Stimulated activated CD4-positive, alpha-beta T cell treated with anti-CD3 and anti-CD28 coated beads, Interleukin-1b, Interleukin-23, amount 100 ng/mL, for 1 hour (primary cell): ENCODE measurements at places on chromosomes 1 and 21.

DNA sequence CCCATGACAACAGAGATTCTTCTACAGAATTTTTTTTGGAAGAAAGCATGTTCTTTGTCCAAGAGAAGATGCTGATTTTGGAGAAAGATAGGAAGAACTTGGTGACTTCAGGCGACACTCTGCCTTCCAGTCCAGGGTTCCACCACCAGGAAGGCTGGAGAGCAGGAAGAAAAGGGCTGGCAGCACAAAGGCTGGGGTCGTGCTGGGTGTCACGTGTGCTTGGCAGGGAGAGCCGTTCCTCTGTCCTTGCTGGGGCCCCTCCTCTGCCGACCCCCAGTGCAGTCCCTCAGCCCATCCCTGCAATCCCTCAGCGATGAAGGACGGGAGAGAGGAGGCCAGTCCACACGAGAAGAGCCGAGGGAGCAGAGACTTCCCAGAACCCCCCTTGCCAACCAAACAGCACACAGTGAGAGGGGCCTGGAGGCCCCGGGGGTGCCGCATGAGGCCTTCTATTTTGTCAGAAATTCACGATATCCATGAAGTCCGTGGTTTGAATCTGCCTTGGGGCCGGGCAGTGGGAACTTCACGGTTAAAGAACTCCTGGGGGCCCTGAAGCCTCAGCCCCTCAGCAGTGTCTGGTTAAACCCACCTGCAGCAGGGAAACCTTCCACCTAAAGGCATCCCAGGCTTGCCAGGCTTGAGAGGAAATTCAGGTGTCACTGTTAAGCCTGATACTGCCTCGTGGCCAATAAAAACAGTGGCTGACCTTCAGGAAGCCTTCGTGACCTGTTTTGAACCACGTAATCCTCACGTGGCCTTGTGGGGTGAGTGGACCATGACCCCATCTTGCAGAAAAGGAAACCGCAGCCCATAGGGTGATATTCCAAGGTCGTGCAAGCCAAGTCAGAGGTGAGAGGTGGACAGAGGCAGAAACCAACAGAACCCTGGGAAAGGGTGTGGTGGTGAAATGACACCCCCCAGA, 3.4 kb downstream of the KRTAP10-12 start:
- no peak for DNase-seq

DNA sequence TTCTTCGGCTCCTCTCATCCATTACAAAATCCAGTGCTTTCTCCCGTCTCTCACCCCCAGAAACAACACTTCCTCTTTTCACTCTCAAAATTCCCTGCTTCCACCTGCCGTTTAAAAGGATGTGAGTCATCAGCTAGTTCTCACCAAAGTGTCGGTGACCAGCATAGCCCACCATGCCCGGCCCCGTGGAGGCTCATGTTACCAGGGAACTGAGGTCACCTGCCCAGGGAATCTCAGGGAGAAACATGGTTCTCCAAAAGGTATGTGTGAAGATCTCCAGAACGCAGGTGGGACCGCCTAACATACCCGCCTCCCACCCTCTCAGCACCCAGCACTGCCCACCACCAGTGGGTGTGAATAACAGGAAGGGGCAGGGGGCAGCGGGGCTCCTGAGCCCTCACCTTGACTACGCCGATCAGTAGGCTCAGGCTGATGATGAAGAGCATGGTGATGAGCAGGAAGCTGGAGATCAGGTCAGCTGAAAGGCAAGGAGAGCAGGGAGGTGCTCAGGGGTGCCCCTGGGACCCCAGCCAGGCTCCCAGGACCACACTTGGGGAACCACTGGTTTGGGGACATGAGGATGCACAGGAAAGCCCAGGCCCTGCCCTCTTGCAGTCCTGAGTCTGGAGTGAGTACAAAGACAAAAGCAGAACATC, 16.2 kb downstream of the LAPTM5 start:
- no peak for DNase-seq

- DNase-seq = no peak
Measured at GRCh38 chr1:238628110-238628509, 737.4 kb upstream of the ZP4 start.

- DNase-seq = no peak
Measured at GRCh38 chr1:22953740-22954141, 18.9 kb downstream of the LACTBL1 start.

DNA sequence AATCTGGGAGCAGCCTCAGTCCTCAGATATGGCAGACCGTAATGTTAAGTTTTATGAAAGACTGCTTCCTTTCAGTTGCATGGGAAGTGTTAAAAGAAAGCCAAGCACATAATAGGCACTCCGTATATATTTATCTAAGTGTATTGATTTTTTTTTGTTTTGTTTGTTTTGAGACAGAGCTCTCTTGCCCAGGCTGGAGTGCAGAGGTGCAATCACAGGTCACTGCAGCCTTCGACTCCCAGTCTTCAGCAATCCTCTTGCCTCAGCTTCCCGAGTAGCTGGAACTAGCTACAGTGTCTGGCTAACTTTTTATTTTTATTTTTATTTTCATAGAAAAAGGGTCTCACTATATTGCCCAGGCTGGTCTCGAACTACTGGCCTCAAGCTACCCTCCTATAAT, 341.8 kb downstream of the USH2A start:
- DNase-seq = no peak

GRCh38 chr1:203769505-203770343, 4.7 kb downstream of the LAX1 start:
- no peak for DNase-seq

GRCh38 chr1:24964811-24965570, 34.9 kb upstream of the RUNX3 start:
- DNase-seq = peak; percentile 39

- no peak for DNase-seq
Measured at GRCh38 chr1:210750468-210750867, 383.5 kb downstream of the KCNH1 start.

- no peak for DNase-seq
Measured at GRCh38 chr1:242468784-242469183, 55.7 kb downstream of the PLD5 start.

- no peak for DNase-seq
Measured at GRCh38 chr1:113515498-113515897, 125.2 kb downstream of the MAGI3 start.

DNA sequence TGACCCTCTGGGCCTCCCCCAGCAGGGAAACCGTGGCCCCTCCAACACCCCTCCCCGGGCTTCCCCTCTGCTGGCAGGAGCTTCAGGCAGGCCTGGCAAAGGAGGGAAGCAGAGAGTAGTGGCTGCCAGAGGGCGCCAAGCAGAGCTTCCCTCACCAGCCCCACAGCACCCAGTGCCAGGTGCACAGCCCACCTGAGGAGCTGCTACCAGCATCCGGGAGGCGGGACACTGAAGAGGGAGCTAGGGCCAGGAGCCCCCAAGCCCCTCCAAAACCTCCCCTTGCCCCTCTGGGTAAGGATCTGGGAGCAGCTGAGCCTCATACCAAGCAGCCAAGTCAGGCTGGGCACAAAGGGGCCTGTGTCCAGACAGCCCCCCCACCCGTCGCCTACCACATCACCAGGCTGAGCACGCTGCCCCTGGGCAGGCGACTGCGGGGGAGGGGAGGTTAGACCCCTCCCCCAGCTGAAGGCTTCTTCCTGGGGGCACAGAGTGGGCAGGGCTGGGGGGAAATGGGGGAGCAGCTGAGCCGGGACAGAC, 19.6 kb downstream of the CCDC24 start:
- DNase-seq = no peak

- no peak for DNase-seq
Measured at GRCh38 chr1:119079881-119080280, 60.6 kb downstream of the WARS2 start.

DNA sequence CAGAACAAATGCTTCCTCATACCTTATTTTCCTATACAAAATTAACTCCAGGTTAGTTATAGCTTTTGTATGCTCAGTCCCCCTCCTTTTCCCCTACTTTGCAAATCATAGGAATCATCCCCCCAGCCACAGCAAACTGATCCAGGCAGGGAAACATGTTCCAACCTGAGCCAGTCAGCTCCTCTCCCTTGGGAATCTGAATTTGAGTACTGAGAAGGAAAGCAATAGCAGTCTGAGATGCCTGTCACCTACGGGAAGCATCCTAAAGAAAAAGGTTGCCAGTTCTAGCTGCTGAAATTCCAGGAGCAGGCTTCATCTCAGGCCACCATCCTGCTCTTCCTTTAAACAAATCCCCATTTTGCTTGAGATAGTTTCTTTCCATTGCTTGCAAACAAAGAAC, 6.9 kb downstream of the ADSS2 start:
- DNase-seq = no peak

- no peak for DNase-seq
Measured at GRCh38 chr1:221089273-221089672, 210.0 kb downstream of the HLX start.

DNA sequence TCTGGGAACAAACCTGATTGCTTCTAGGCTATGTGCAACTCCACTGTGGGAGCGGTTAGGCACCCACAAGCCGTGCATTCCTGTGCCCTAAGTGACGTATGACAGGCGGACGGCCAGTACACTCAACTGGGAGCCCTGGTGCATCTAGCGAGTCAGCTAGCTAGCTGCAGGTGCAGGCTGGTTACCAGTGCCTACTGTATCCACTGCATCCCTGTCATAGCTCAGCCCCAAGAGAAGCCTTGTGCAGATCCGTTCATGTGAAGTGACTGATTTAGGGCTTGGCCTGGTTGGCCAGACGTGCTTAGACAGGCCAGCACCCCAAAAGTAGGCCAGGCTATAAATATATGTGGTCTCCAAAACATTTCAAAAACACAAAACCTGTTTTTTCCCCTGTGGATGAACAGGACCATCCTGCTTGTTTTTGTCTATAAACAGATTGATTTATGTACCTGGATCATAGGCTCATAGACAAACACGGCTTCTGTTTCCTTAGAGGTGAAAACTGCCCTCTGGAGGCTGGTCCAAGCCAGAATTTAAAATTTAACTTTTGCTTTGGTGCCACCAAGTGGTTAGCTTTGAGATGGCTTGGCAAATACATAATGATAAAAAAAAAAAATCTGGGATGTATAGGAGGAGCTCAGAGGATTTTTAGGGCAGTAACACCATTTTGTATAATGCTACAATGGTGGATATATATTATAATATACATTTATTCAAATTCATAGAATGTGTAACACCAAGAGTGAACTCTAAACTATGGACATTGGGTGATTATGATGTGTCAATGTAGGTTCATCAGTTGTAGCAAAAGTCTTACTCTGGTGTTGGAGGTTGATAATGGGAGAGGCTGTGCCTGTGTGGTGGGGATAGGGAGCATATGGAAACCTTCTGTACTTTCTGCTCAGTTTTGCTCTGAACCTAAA, 68.5 kb downstream of the GIPC2 start:
- peak; percentile 24 for DNase-seq

- no peak for DNase-seq
Measured at GRCh38 chr1:174809755-174810280, 189.9 kb upstream of the CACYBP start.

- DNase-seq = no peak
Measured at GRCh38 chr1:246462986-246463385, 44.1 kb downstream of the SMYD3 start.

DNA sequence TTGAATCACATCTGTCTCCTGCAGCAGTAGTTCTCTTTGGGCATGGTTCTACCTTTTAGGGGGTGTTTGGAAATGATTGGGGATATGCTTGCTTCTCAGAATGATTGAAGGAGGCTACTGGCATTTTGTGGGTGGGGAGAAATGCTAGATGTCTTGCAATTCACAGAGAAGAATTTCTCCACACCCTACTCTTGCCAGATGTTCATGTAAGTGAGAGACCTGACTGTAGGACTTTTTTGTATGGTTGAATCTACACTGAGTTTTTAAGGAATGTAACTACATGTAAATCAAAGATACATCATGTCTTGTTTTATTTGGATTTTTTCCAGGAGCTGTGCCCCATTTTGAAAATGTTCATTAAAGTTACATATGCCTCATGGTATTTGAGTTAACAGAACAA, 311.9 kb downstream of the PRDM2 start:
- DNase-seq = no peak

GRCh38 chr1:17944646-17945045, 163.0 kb upstream of the IGSF21 start:
- no peak for DNase-seq

- DNase-seq = no peak
Measured at GRCh38 chr1:16430606-16431005, 6.6 kb downstream of the SPATA21 start.

DNA sequence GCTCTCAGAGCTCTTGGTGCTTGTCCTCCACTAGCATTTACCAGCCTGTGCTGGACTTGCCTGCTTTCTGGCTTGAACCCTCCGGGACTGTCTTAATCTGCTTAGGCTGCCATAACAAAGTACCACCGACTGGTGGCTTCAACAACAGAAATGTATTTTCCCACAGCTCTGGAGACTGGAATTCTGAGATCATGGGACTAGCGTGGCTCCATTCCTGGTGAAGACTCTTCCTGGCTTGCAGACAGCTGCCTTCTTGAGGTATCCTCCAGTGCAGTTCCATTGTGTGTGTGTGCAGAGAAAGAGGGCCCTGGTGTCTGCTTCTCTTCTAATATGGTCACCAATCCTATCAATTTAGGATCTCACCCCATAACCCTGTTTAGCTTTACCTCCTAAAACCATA, 22.0 kb upstream of the RCAN1 start:
- no peak for DNase-seq

DNA sequence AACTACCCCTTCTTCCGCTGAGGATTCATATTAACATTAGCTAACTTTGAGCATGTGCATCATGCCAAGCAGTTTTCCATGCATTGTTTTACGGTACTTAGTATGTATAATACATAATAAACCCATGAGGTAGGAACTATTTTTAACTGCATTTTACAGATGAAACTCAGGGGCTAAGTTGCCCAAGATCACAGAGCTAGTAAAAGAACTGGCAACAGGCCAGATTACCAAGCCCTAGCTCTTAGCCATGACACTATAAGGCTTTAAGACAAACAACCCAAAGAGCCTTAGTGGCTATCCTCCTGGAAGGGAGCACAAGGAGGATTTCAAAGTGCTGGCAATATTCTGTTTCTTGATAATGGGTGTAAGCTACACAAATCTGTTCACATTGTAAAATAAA, 6.1 kb downstream of the AK2 start:
- DNase-seq = no peak

GRCh38 chr1:199042193-199042592, 403.4 kb downstream of the PTPRC start:
- no peak for DNase-seq

GRCh38 chr1:52727114-52727586, 897 bp downstream of the ZYG11B start:
- DNase-seq = no peak

DNA sequence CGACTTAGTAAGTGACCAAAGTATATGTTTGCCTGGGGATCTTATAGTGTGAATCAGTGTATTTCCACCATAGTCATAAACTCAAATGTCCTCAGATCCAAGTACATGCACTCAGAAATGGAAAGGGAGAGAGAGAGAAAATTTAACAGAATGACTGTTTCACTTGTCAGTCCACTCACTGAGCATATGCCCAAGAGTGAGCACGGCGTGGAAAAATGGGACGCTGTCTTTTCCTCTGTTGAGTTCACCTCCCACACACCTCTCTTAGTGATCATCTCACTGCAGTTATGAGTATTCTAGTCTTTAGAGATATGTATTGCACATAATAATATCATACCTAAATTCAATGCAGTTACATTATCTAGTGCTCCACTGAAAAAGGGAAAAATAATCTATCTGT, 156.8 kb upstream of the PRMT6 start:
- no peak for DNase-seq
